ENCODE measurements at places on chromosomes 4 and X.

DNA sequence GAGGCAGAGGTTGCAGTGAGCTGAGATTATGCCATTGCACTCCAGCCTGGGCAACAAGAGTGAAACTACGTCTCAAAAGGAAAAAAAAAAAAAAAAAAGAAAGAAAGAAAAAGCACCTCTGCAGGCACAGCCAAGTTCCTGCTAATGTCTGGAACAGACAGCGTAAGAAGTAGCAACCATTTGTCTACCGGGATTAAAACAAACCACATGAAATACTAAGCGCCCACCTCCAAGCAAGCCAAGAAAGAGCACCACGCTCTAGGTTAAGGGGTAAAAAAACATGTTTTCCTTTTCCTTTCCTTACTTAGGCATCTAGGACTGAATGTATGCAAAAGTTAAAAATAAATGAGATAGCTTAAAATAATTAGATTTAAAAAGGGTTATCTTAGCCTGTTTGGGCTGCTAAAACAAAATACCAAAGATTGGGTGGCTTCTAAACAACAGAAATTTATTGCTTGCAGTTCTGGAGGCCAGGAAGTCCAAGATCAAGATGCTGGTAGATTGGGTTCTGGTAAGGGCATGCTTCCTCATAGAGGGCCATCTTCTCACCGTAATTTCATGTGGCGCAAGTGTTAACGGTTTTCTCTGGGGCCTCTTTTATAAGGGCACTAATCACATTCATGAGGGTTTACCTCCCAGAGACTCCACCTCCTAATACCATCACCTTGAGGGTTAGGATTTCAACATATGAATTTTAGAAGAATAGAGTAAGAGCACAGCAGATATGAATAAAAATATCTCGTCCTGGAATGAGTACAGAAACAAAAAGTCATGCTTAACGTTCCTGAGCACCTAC, 12.3 kb downstream of the GPC4 start:
- DNase-seq, result no peak

DNA sequence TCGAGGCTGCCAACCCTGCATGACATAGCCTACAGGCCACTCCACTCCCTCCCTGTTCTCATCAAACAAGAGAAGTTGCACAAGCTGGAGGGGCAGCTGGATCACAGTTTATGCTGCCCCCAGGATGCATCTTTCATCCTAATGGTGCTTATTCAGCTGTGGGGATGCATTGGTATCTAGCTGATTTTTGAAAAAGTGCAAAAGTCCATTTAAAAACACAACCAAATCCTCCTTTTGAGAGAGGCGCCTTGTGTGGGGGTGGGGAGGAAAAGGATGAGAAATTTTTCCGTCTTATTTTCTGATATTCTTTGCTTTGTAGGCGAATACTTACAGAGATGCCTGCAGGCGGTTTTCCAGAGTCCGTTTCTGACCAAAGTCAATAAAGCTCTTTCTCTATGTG, 276.4 kb upstream of the BOD1L1 start:
- no peak for DNase-seq

- no peak for DNase-seq
Observed at GRCh38 chr4:26275281-26275680, 45.5 kb upstream of the RBPJ start.

DNA sequence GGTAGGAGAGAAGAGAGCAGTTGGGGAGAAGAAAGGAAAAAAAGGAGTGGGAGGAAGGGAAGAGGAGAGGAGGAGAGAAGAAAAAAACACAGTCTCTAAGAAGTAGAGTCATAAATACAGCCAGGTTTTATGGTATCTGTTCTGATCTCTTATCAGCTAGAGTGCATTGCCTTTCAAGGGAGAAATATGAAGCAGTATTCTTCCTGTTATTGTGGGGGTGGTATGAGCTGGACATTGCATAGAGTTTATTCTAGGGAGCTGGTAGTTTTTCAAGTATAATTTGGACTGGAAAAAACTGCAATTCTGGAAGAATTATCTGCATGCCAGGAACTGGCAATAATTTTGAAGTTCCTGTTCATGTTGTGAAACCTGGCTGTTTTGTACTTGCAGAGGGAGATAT, 54.9 kb upstream of the TAB3 start:
- no peak for DNase-seq

GRCh38 chr4:157459785-157460184, 239.3 kb downstream of the GRIA2 start:
- DNase-seq, result no peak

- peak; percentile 33 for DNase-seq
Observed at GRCh38 chr4:185039508-185040273, 21.4 kb downstream of the HELT start.

DNA sequence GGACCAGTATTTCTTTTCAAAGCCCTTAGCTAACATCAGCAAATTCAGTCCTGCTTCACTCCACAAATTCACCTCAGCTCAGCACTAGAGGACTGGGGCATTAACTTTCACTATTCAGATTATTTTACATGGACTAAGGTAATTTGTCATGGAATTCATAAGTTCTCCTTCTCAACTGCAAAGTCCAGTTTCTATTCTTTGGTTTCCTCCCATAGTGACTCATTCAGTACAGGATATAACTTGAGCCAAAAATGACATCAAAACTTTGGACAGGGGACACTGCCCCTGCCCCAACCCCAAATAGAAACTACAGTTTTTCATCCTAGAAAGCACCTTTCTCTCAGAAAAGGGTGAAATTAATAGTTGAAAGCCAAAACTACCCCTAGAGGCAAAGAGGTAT, 52.7 kb downstream of the COX7B2 start:
- DNase-seq, result no peak

GRCh38 chrX:116462822-116463221, at the start of gene CT83:
TSS of gene CT83 (minus strand) at chrX:116462976. CDS start at chrX:116462856, 120 bp downstream.
- DNase-seq, result no peak

DNA sequence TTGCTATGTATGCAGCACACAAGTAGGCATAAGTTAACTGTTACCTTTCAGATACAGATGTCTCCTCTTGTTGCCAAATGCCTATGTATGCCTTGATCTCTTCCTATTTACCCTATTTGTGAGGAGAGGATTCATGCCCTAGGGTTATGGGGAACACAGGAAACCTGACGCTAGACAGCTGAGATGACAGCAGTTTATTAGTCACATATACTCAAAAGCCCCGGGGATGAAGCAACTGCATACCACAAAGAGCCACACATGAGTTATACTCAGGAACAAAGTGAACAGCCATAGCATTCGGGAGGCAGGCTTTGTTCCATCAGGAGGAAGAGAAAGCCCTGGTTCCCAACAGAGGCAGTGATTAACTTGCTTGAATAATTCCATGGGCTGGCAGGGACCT, 1011.7 kb upstream of the PCDH7 start:
- no peak for DNase-seq

DNA sequence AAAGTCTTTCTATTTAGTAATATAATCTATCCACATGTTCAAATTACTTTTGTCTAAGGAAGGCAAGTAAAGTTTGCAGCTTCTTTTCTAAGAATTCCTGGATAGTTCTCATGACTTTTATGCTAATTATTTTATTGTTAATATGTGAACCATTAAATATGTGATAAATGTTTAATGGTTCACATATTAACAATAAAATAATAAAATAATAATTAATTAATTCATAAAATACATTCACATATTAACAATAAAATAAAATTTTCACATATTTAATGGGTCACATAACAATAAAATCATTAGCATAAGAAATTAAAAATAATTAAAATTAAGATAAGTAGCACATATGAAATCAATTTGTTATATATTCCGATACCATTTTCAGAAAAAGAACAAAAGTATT, 1352.4 kb downstream of the ARAP2 start:
- no peak for DNase-seq

DNA sequence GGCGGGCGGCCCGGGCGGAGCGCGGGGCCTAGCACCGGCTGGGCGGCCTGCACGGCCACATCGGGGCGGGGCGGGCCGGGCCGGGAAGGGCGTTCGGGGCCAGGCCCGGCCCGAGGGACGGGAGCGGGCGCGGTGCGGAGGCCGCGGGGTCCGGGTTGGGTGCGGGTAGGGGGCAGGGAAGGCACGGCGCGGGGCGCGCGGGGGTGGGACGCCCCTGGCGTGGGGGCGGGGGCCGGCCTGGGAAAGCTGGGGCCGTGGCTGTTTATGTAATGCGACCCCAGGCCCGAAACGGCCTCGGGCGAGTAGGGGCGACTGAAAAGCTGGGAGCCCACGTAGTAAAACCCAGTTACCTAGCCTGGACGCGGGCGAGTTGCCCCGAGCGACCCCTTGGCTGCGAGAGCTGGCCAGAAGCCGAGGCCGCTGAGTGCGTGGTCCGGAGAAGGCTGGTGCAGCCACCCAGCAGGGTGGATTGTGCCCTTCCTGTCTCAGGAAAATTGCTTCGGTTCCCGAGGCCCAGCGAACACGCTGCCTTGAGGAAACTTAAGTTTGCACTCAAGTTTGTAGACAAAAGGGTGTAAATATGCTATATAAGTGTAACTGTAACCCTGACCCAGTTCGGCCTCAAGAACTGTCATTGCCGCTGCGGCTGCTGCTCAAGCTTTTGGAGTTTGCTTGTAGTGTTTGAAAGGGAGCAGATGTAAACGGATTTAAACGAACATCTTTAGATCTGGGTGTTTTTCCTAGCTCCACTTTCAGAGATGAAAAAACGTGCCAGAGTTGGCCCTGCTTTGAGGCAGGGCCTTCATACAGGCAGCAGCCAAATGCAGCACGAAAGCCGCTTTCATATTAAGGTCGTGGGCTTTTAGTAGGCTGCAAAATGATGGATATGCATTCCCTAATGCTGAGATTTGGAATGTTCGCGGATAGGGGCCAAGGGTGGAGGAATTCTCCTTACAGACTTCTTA, 674 bp downstream of the SEC24B start:
- DNase-seq, result no peak

Measured in activated naive CD8-positive, alpha-beta T cell treated with anti-CD3 and anti-CD28 coated beads, Interleukin-2, amount 10 ng/mL, durations not matched to agents 7 days and 5 days (primary cell).